CD4-positive, CD25-positive, alpha-beta regulatory T cell (primary cell): ENCODE measurements at places on chromosomes 4 and X. TPM values are rescaled to one million over a fixed set of nuclear protein-coding genes. Genes with fewer than 3 reads are reported as not detected.

- DNase-seq, result peak; percentile 33
- no peaks in the 10 kb centered on the region for H3K36me3 ChIP-seq
- H3K27ac ChIP-seq, result no peak overlapping the region
Observed at GRCh38 chrX:100625985-100626491, 10.6 kb downstream of the TSPAN6 start.

DNA sequence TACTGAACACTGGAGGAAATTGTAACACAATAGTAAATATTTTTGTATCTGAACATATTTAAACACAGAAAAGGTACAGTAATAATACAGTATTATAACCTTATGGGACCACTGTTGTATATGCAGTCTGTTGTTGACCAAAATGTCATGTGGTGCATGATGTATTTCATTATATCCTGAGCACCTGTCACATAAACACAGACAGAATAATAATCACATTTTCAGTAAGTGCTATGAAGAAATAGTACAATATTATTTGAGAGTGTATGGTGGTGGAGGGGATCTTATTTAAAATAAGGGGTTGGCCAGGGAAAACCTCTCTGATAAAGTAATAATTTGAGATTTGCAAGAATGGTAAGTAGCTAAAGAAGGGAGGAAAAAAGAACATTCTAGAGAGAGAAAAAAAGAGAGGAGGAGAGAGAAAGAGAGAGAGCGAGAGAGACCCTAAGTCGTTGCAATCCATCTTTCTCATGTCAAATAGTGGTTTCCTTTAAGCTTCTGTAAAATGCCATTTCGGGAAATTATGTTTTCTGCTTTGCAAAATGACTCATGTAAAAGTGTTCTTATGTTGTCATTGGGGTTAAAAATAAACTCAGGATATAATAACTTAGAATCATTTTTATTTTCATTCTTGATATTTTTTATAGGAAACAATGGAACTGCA is 19.3 kb upstream of the CLNK start:
- H3K27ac ChIP-seq, result no peak overlapping the region
- no peak overlapping the region for H3K4me3 ChIP-seq
- H3K4me1 ChIP-seq, result no peaks in the 10 kb centered on the region
- no peak for DNase-seq

DNA sequence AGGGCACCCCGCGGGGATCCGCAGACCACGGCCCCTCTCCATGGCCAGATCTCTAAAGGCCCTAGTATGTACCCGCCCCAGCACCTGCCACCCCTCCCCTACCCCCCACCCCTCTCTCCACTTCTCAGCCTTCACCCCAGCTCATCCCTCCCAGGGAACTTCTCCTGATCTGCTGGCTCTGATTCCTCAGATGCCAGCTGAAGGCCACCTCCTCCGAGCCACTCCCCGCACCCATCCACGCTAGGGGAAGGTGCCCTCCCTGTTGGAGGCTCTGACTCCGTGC is 11.9 kb downstream of the PSAPL1 start:
- H3K4me1 ChIP-seq, result no peaks in the 10 kb centered on the region
- no peaks in the 10 kb centered on the region for H3K27me3 ChIP-seq
- no peaks in the 10 kb centered on the region for H3K36me3 ChIP-seq
- no peak for DNase-seq
- no peak overlapping the region for H3K4me3 ChIP-seq

GRCh38 chrX:45807572-45808425 is 607.1 kb upstream of the DIPK2B start:
- H3K4me1 ChIP-seq, result peaks cover 22% of the 10 kb centered on the region
- no peaks in the 10 kb centered on the region for H3K27me3 ChIP-seq
- peak overlapping the region; percentile 86 for H3K4me3 ChIP-seq
- peak; percentile 47 for DNase-seq

The GNRHR gene
- not detected for polyA plus RNA-seq

DNA sequence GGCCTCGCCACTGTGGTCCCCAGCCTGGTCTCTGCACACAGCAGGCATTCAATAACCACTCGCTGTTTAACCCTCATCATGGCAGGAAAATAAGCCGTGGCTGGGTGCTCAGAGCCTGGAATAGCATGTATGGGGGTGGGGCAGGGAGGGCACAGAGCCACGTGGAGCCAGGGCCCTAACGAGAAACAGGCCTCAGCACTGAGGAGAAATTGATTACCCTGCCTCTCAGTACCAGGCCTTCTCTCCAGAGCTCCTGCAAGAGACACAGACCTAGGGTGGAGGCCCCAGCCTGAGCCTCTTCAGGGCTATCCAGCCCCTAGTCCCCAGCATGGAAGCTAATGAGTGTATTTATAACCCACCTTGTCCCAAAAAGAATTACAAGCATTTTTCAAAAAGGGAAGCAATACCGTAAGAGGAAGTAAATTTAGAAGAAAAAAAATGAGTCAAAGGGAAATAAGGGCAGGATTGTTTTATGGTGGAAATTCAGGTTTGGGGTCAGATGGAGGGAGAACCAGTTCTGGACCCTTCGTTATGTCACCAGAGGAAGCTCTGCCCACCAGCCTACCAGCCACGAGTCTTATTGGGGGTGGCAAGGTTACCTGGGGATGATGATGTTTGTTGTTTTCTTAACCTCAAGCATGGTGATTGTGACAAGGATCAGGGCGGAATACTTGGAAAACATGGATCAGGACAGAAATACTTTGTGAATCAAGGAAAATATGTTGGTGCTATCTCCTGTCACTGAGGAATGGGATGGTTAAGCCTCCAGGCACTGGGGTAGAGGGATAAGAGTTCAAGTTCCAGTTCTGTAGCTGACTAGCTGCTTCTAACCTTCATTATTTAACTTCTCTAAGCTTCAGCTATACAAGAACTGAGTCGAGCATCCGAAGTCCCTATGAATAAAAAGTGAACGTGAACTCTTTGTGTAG is 101.9 kb upstream of the RBPJ start:
- H3K4me3 ChIP-seq, result no peak overlapping the region
- no peak for DNase-seq
- H3K36me3 ChIP-seq, result no peaks in the 10 kb centered on the region
- H3K27me3 ChIP-seq, result no peaks in the 10 kb centered on the region
- H3K4me1 ChIP-seq, result no peaks in the 10 kb centered on the region

The CXorf65 gene
- polyA plus RNA-seq, result 2.9 TPM

The RENBP gene
- polyA plus RNA-seq, result 1.9 TPM

The SYTL4 gene
- polyA plus RNA-seq, result not detected
